ENCODE measurements at places on chromosomes 3 and 15. TPM values are rescaled to one million over a fixed set of nuclear protein-coding genes. Genes with fewer than 3 reads are reported as not detected.

DNA sequence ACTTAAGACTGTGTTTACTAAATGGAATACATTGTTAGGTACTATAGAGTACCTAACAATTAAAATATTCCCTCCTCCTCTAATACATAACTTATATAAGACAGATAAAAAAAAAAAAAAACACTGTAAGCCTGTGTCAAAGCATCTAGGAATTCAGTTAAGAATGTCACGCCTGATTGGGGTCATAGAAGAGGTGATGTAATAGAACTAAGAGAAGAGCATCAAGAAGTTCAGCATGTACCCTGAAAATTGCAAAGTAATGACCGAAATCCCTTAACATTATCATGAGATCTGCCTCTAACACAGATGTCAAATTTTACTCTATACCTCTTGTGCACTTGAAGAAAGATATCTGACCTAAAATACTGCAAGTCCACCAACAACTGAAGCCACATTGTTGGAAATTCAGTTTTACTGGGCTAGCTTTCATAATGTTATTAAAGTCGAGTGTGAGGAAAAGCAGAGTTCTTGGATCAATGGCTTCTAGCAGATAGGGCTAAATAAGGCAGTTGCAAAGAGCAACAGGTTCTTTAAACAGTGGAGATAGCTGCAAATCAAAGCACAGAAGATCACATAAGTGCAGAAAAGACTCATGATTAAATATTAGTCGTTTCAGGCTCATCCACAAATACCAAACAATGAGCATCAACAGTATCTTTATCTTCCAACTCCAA, 75.0 kb downstream of the TBL1XR1 start:
- no peaks in the 10 kb centered on the region for H3K36me3 ChIP-seq
- no peaks in the 10 kb centered on the region for H3K27me3 ChIP-seq
- no peak overlapping the region for H3K4me3 ChIP-seq
- no peak overlapping the region for H3K27ac ChIP-seq
- DNase-seq: no peak

The ISL2 gene
- total RNA-seq: not detected

- peaks cover 42% of the 10 kb centered on the region for H3K4me1 ChIP-seq
- H3K27ac ChIP-seq: no peak overlapping the region
- peaks cover 81% of the 10 kb centered on the region for H3K36me3 ChIP-seq
- no peak overlapping the region for H3K4me3 ChIP-seq
Measured at GRCh38 chr3:139380575-139380974, 8.9 kb downstream of the COPB2 start.

The RLBP1 gene
- not detected for total RNA-seq

- no peak for DNase-seq
- H3K4me1 ChIP-seq: peaks cover 12% of the 10 kb centered on the region
- no peaks in the 10 kb centered on the region for H3K36me3 ChIP-seq
- no peak overlapping the region for H3K4me3 ChIP-seq
- no peak overlapping the region for H3K27ac ChIP-seq
Measured at GRCh38 chr3:170690661-170690981, 104.7 kb upstream of the SLC7A14 start.

- no peak overlapping the region for H3K27ac ChIP-seq
- no peaks in the 10 kb centered on the region for H3K36me3 ChIP-seq
- peaks cover 11% of the 10 kb centered on the region for H3K4me1 ChIP-seq
- no peak overlapping the region for H3K4me3 ChIP-seq
Measured at GRCh38 chr15:44801797-44802196, 65.5 kb downstream of the TRIM69 start.

The STX19 gene
- not detected for total RNA-seq

DNA sequence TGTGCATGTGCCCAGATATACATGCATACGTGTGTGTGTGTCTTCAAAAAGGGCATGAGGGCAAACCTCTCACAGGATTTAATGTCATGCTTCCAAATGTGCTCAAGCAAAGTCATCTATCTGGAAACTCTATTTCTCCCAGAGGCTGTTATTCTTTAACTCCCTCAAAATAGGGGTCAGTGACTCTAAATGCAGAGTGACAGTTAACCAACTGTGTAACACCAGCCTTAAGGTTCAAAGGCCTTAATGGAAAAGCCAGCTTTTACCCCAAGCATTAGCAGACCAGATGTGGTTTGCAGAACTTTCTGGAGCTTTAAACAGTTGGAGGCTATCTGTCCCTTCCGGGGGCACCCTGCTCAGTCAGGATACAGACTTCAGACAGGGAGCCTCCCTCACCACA, 70.4 kb upstream of the SLC7A14 start:
- H3K27ac ChIP-seq: no peak overlapping the region
- no peaks in the 10 kb centered on the region for H3K4me1 ChIP-seq
- H3K36me3 ChIP-seq: no peaks in the 10 kb centered on the region
- H3K4me3 ChIP-seq: no peak overlapping the region

Data from left ventricle myocardium inferior (tissue), 1 donor.